ENCODE measurements at places on chromosomes 11 and 22.

DNA sequence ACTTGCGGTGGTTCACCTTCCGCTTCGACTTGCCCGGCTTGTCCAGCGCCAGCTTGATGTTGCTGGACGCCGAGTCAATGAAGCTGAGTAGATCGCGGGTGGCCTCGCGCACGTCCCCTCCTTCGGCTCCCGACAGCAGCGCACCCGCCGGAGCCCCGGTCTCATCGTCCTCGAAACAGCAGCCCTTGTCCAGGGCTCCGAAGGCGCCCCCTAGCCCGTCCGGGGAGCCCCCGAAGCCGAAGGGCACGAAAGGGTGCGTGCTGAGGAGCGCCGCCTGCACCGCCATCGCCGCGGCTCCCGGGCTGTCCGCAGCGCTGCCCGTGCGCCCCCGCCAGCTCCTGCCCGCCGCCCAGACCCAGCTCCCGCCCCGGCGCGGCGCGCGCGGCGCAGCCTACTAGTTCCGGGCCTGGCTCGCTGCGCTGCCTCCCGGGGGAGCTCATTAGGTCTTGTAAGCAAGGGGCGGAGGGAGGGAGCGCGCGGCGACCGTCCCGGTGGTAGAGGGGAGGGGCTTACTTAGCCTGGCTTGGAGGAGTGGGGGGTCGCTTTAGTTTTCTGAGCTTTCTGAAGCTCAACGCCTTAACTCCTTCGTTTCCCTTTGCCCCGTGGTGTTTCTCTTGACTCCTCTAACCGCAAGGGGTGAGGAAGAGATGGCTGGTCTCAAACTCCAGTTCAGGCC lies at the start of gene FAM181B:
Gene FAM181B (minus strand): TSS at position 421 of the 676 bp plus-strand sequence. CDS start 135 bp downstream, at position 286.
- DNase-seq = no peak
- H3K4me3 ChIP-seq = peak within 1 kb of the TSS; percentile 77
- H3K27me3 ChIP-seq = peaks cover 82% of the 10 kb centered on the region
- no peaks in the 10 kb centered on the region for H3K36me3 ChIP-seq
- H3K4me1 ChIP-seq = peaks cover 19% of the 10 kb centered on the region

DNA sequence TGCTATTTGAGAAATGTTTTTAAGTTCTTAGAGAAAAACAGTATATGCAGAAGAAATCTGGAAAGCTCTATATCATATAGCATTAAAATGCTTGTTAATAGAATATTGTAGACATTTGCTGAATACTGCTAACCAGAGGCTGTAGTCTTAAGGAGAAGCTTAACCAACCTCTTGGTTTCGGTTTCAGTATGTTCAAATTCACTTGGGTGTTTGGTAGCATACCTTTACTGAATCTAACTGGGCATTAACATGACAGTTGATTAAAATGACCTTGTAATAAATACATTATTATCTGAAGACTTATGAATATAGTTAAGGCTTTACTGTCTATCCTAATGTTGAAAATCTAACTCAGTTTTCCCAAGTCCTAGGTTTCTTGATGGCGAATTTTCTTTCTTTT lies 5.4 kb downstream of the PCF11 start:
- H3K27ac ChIP-seq = no peak overlapping the region
- H3K27me3 ChIP-seq = no peaks in the 10 kb centered on the region
- peaks cover 65% of the 10 kb centered on the region for H3K36me3 ChIP-seq
- no peak for DNase-seq
- no peak overlapping the region for H3K4me3 ChIP-seq
- H3K4me1 ChIP-seq = peaks cover 26% of the 10 kb centered on the region

GRCh38 chr11:104968355-104968855 lies at the start of gene CASP4:
Gene CASP4, minus strand, starts transcription at chr11:104968574. Its CDS starts 49 bp downstream, at chr11:104968525.
- H3K4me1 ChIP-seq = peaks cover 27% of the 10 kb centered on the region
- no peaks in the 10 kb centered on the region for H3K27me3 ChIP-seq
- DNase-seq = no peak
- peak within 1 kb of the TSS; percentile 83 for H3K4me3 ChIP-seq
- peaks cover 14% of the 10 kb centered on the region for H3K36me3 ChIP-seq
- H3K27ac ChIP-seq = peak within 1 kb of the TSS; percentile 89

DNA sequence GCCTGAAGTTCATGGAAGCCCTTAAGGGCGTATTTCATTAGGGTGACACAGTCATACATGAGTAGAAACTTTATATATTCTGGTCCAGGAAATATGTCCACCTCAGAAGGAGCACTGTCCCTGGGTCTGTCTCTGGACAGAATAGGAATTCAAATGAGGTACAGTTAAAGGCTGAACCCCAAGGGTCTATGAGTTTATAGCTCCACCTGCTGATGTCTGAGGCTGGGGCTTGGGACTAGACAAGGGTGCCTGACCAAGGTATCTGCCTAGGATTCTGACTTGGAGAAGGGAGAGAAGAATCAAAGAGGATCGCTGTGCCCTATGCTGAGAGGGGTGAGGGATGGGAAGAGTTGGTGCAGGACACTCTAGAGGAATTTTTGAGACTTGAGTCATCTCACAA lies 14.9 kb downstream of the HEPHL1 start:
- no peaks in the 10 kb centered on the region for H3K36me3 ChIP-seq
- H3K4me1 ChIP-seq = no peaks in the 10 kb centered on the region
- no peak overlapping the region for H3K27ac ChIP-seq
- peaks cover 5% of the 10 kb centered on the region for H3K27me3 ChIP-seq

GRCh38 chr11:2118677-2119076 lies 20.5 kb downstream of the IGF2 start:
- H3K27me3 ChIP-seq = peaks cover 46% of the 10 kb centered on the region
- no peaks in the 10 kb centered on the region for H3K36me3 ChIP-seq
- no peak for DNase-seq
- H3K4me3 ChIP-seq = no peak overlapping the region

- H3K4me3 ChIP-seq = peak overlapping the region; percentile 46
- H3K27me3 ChIP-seq = no peaks in the 10 kb centered on the region
- peaks cover 22% of the 10 kb centered on the region for H3K4me1 ChIP-seq
- H3K36me3 ChIP-seq = no peaks in the 10 kb centered on the region
Measured at GRCh38 chr11:66328302-66329144, 7.7 kb downstream of the RIN1 start.

DNA sequence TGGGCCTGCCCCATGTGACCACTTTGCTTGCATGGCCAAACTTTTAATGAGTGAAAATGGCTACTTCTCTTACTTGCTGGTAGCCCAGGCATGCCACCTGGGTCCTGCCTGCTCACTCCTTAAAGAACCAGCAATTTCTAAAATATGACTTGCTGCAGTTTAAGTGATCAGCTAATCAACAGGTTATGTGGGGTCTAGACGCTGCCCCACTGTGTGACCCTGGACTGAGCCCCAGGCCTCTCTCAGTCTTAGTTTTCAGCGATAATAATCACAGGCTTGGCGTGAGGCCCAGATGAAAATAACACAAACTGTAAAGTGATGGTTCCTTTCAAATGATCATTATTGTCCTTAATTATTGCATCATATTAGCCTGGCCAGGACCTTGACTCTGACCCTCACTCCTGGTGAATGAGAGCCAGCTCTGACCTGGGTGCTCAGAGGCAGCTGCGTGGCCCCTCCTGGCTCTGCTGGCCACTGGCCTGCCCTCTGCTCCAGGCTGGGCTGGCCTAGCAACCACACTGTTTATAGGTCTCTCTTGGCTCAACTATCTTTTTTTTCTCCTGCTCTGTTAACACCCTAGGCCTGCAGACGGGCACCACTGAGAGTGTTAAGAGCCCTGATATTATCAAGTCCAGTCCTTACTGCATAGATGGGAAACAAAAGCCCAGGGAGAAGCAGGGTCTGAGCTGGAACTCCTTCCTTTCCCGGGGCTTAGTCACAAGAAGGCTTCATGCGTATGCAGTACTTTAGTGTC lies 89.7 kb downstream of the RRM1 start:
- H3K4me1 ChIP-seq = peaks cover 6% of the 10 kb centered on the region
- H3K36me3 ChIP-seq = no peaks in the 10 kb centered on the region
- no peak overlapping the region for H3K27ac ChIP-seq
- no peak for DNase-seq

- H3K36me3 ChIP-seq = no peaks in the 10 kb centered on the region
Measured at GRCh38 chr11:108562746-108563581, 30.6 kb downstream of the EXPH5 start.

DNA sequence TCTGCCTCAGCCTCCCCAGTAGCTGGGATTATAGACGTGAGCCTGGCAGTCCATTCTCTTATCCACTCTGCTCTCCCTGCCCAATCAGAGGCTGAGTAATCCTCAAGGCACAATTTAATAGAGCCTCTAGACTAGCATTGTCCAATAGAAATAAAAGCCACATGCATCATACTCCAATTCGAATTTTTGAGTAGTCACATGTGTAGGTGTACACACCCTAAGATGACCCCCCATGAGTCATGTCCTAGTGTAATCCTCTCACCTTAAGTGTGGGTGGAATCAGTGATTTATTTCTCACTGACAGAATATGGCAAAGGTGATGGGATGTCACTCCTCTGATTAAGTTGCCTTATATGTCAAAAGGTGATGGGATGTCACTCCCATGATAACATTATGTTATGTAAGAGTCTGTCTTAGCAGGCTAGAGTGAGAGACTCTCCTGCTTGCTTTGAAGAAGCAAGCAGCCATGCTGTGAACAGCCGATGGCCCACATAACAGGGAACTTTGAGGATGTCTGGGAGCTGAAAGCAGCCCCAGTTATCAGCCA lies 61.3 kb downstream of the MN1 start:
- no peaks in the 10 kb centered on the region for H3K36me3 ChIP-seq
- H3K27me3 ChIP-seq = peaks cover 4% of the 10 kb centered on the region
- no peak overlapping the region for H3K4me3 ChIP-seq
- H3K4me1 ChIP-seq = no peaks in the 10 kb centered on the region
- DNase-seq = no peak
- H3K27ac ChIP-seq = no peak overlapping the region

GRCh38 chr22:21832291-21833290 lies 34.9 kb downstream of the MAPK1 start:
- peak overlapping the region; percentile 20 for H3K27ac ChIP-seq
- peaks cover 5% of the 10 kb centered on the region for H3K36me3 ChIP-seq
- no peaks in the 10 kb centered on the region for H3K27me3 ChIP-seq
- DNase-seq = no peak
- H3K4me3 ChIP-seq = no peak overlapping the region

DNA sequence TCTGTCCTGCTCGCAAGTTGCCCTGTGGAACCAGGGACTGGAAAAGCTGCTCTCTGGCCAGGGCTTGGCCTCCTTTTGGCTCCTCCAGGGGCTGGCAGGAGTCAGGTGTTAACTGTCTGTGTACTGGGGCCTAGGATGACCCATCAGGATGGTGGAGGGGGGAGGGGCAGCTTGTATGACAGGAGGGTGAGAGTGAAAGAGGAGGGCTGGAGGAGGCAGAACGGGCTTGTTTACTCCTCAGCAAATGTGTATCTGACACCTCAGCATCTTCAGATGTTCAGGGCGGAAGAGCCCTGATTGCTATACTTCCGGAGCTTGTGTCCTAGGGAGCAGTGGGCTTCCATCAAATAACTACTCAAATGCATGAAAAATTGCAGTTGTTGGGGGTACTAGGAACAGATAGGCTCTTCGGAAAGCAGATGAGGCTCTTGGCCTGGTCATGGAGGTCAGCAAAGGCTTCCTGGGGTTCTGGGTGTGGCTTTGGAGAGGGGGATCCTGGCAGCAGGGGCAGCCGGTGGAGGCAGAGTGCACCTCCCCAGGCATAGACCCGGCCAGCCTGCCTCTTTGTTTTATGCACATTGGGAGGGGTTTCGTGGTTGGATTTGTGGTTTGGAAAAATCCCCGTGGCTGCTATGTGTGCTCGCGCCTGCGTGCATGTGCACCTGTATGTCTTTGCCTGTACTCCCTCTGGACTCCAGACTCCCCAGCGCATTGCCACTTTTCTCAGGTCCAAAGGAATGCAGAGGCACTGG lies 31.2 kb downstream of the CD82 start:
- H3K36me3 ChIP-seq = peaks cover 48% of the 10 kb centered on the region
- DNase-seq = peak; percentile 64
- no peaks in the 10 kb centered on the region for H3K27me3 ChIP-seq
- peaks cover 99% of the 10 kb centered on the region for H3K4me1 ChIP-seq
- H3K27ac ChIP-seq = peak overlapping the region; percentile 80

- no peak overlapping the region for H3K27ac ChIP-seq
- peaks cover 41% of the 10 kb centered on the region for H3K27me3 ChIP-seq
- H3K36me3 ChIP-seq = peaks cover 5% of the 10 kb centered on the region
- no peaks in the 10 kb centered on the region for H3K4me1 ChIP-seq
- no peak overlapping the region for H3K4me3 ChIP-seq
Measured at GRCh38 chr22:32701034-32701433, 100.5 kb upstream of the TIMP3 start.

- H3K4me1 ChIP-seq = peaks cover 18% of the 10 kb centered on the region
- H3K27me3 ChIP-seq = no peaks in the 10 kb centered on the region
- H3K27ac ChIP-seq = peak overlapping the region; percentile 83
- peak; percentile 29 for DNase-seq
- peaks cover 10% of the 10 kb centered on the region for H3K36me3 ChIP-seq
- peak overlapping the region; percentile 73 for H3K4me3 ChIP-seq
Measured at GRCh38 chr22:30902496-30903357, 65.8 kb downstream of the MORC2 start.

DNA sequence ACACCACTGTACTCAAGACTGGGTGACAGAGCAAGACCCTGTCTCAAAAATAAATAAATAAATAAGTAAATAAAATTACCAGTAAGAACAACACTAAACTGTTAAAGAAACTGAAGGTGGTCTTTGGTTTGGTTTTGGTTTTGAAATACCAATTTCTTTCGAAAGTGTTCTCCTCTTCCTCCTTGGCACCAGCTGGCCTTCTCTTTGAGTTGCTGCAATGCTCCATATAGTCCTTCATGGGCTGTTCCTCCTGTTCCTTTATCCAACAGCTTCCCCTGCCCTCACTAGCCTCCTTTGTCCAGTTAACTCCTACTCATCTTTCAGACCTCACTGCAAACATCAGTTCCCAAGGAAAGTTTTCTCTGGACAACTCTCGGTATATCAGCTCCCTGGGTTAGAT lies 5.0 kb upstream of the UVRAG start:
- peaks cover 3% of the 10 kb centered on the region for H3K36me3 ChIP-seq
- no peak for DNase-seq
- H3K4me1 ChIP-seq = peaks cover 30% of the 10 kb centered on the region
- no peak overlapping the region for H3K4me3 ChIP-seq
- H3K27ac ChIP-seq = no peak overlapping the region

GRCh38 chr11:111128076-111128870 lies 117.3 kb upstream of the POU2AF2 start:
- H3K4me3 ChIP-seq = no peak overlapping the region
- H3K27me3 ChIP-seq = no peaks in the 10 kb centered on the region
- no peak overlapping the region for H3K27ac ChIP-seq
- no peaks in the 10 kb centered on the region for H3K36me3 ChIP-seq
- H3K4me1 ChIP-seq = peaks cover 20% of the 10 kb centered on the region

DNA sequence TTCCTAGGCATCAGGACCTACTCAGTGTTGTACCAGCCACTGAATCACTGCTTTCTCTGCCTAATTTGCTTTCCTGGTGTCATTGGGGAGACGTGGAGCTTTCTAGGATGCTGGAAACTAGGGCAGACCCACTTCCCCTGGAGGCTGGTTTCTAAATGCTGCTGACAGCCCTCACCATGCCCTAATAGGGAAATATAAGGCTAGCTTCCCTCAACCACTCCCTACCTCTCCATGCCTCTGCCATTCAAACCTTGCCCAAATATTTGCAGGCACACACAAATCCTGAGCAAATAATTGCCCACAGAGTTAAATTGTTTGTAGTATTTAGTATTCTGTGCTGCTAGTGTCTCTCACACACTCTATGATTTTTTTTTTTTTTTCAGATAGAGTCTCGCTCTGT lies 310.2 kb downstream of the DDX10 start:
- no peak overlapping the region for H3K4me3 ChIP-seq
- no peaks in the 10 kb centered on the region for H3K4me1 ChIP-seq
- no peaks in the 10 kb centered on the region for H3K36me3 ChIP-seq
- no peak for DNase-seq

GRCh38 chr22:36741204-36741793 lies 34.6 kb downstream of the IFT27 start:
- no peak for DNase-seq
- H3K27me3 ChIP-seq = peaks cover 34% of the 10 kb centered on the region
- H3K27ac ChIP-seq = no peak overlapping the region
- H3K36me3 ChIP-seq = peaks cover 4% of the 10 kb centered on the region
- no peak overlapping the region for H3K4me3 ChIP-seq

All from stimulated activated naive B cell treated with anti-CD40 and anti-IgM and Interleukin-4, amounts not matched to agents 10 μg/mL and 1 μg/mL and 100 μg/mL, for 72 hours (primary cell).